ENCODE measurements at places on chromosomes 3 and 15.

DNA sequence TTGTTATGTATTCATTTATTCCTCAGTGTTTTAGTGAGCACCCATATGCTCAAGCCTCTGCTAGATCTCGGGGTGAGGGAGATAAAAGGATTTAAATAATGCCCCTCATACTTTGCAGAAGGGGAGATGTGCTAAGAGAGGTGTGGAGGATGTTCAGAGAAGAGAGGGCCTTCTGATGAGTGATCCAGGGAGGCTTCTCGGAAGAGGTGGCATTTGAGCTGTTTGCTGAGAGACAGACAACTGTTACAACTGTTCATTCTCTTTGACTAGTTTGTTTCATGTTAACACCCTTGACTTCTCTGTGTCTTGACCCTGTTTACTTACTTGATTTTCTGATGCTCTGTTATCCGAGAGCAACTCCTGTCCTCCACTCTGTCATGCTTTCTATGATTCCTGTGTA is 34.5 kb downstream of the MFSD1 start:
- DNase-seq: no peak

DNA sequence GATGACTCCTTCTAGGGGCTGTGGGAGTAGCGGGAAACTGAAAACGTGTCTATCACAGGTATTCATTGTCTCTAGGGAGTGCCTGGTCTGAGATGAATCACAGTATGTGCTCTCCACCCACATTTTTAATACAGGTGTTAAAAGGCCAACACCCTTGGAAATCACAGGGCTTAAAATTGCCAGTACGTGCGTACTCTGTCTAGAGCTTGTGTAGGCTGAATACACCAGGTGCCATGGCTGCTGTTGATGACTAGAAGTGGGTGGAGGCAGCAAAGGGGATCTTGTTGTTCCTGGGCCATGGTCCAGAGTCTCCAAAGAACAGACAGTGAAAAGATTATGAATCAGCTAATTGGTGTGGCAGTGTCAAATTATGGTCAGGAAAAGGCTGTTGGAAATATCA is 35.1 kb upstream of the P3H2 start:
- no peak for DNase-seq

GRCh38 chr15:73633991-73634495 is 854 bp upstream of the NPTN start:
- DNase-seq: no peak

DNA sequence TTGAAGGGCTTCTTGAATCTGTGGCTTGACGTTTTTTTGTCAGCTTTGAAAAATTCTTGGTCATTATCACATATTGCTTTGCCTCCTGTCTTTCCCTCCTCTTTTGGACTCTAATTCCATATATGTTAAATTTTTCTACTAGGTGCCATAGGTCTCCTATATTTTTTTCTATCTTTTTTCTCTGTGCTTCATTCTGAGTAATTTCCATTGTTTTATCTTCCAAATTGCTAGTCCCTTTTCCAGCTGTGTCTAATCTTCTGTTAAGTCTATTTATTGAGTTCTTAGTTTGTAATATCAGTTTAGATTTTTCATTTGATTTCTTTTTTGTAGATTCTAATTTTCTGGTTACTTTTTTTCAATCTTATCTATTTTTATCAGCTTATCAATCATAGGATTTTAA is 53.7 kb downstream of the CHST2 start:
- no peak for DNase-seq

GRCh38 chr3:80734920-80735319 is 967.1 kb upstream of the ROBO1 start:
- DNase-seq: no peak

- DNase-seq: no peak
Observed at GRCh38 chr15:97884513-97885131, 75.9 kb upstream of the ARRDC4 start.

DNA sequence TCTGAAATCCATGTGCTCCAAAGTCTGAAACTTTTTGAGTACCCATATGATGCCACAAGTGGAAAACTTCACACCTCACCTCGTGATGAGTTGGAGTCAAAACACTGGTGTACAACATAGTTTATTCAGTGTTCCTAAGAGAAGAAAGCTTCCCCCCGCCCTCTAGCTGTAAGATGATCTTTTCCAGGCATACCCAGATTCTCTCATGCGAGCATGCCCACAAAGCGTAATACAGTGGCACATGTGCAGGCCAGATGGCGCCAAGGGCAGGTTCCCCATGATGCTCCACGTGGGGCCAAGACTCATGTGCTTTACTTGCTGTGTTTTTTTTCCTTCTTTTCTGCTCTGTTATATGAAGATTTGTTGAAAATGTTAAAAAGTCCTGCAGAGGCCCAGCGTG is 104.9 kb upstream of the LRRFIP2 start:
- DNase-seq: no peak

DNA sequence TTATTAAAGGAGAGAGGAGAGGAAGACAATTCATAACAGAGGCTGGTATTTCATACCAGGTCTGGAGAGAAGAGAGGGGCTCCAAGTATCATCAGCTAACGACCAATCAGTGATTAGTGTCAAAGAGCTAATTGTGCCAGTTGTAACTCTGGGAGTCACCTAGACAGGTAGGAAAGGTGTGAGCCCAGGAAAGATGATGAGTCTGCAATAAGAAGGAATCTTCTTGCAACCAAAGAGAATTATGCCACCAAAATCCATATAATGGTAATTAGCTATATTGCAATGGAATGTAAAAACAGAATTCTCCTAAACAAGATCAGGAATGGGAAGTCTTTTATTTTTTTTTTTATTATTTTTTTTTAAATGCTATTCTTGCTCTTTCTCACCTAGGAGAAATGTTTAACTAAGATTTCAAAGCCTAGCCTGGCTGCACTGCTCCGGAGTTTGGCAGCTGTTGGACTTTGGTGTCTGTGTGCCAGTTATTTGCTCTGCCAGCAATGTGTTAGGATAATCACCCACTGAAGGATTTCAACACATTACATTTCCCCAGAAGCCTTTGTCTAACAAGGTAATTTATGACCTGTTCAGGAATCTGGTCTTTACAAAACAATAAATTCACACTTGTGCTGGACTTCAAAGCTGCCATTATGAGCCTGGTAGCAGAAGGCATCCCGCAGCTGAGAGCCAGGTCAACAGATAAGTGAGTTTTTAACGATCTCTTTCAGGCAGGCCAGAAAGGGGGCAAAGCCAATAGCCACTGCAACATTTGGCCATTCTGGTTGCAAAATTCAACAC is 89.4 kb downstream of the FOXB1 start:
- DNase-seq: no peak

DNA sequence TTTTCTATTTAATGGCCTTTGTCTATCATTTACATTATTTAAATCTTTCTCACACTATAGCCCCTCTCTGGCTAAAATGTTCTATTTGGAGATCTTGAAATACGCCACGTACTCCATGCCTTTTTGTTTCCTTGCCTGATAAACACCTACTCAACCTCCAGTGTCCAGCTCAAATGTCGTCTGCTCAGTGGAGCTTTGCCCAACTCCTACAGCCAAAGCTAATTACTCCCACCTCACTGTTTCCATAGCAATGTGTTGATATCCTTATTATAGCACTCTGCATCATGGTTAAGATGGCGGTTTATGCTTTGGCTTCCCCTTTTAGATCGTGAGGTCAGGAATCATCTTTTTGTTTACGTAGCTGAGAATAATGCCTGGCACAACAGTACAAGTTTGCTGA is 55.9 kb downstream of the NGLY1 start:
- DNase-seq: no peak

DNA sequence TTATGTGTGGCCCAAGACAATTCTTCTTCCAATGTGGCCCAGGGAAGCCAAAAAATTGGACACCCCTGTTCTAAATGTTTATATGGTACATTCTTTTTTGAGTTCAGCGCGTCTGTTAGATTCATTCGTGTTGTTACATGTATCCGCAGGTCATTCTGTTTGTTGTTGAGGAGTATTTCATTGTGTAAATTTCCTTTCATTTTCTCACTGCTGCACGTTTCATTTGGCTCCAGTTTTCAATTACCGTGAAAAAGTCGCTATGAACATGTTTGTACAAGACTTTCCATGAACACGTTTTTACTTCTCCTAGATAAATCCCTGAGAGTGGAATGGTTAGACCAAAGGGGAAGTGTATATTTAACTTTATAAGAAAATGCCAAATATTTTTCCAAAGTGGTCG is 7.5 kb upstream of the OPA1 start:
- DNase-seq: no peak

DNA sequence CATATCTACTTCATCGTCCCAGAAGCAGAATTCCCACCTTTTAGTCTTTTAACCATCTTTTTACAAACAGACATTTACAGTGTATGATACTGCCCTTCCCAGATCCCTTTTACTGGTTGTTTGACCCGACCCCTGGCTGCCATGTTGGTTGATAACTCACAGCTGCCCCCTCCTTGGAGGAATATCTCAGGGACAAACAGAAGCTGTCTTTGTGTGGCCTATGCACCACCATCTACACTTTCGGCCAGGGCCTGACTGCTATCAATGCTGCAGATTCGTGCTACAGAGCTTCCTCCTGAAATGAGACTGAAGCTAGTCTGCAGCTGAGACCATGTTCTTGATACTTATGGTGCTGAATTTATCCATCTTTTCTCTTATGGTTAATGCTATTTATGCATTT is 6.6 kb upstream of the POLQ start:
- DNase-seq: no peak

Measured in stimulated activated CD8-positive, alpha-beta memory T cell treated with anti-CD3 and anti-CD28 coated beads, Interleukin-12 subunit alpha, Interleukin-12 subunit beta, amount 100 ng/mL, for 1 hour (primary cell).